PC-3 (cell line): ENCODE measurements at places on chromosomes 16 and 17. TPM values are rescaled to one million over a fixed set of nuclear protein-coding genes. Genes with fewer than 3 reads are reported as not detected.

The CCDC200 gene
- not detected in 2 replicates for total RNA-seq

DNA sequence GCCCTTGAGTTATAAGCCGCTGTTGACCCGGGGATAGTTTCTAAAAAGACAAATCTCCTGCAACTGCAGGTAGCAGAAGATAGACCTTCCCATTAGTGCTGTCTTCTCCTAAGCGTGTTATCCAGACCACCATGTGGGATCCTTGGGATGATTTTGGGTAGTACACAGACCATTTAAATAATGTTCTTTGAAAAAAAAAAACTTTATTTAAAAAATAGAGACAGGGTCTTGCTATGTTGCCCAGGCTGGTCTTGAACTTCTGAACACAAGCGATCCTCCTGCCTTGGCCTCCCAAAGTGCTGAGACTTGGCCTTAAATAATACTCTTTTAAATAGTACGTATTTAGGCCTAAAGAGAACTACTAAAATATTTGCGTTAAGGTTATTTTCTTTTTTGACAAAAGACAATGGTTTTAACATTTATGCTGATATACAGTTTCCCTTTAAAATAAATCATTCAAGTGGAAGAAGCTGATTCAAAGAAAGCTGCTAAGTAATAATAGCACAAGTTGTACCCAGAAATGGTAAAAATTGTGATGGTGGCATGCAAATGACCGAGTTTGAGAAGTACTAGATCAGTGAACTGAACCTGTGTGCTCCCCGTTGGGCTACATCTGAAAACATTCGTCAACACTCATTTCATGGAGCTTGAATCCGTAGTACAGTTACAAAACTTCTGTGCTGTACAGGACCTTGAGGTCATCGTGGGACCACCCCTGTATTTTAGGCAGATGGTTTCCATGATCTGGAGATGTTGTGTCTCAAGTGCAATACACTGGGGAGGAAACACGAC, 24.0 kb downstream of the SMARCE1 start:
- H3K4me3 ChIP-seq, result no peak overlapping the region
- no peak for DNase-seq
- H3K27me3 ChIP-seq, result no peaks in the 10 kb centered on the region
- no peaks in the 10 kb centered on the region for H3K4me1 ChIP-seq
- peaks cover 8% of the 10 kb centered on the region; the same call in 1 of the 2 replicates for H3K36me3 ChIP-seq

GRCh38 chr16:1108299-1109252, 12.5 kb upstream of the C1QTNF8 start:
- H3K27me3 ChIP-seq, result peaks cover 37% of the 10 kb centered on the region
- H3K36me3 ChIP-seq, result no peaks in the 10 kb centered on the region
- DNase-seq, result peak; percentile 49
- no peaks in the 10 kb centered on the region for H3K4me1 ChIP-seq

DNA sequence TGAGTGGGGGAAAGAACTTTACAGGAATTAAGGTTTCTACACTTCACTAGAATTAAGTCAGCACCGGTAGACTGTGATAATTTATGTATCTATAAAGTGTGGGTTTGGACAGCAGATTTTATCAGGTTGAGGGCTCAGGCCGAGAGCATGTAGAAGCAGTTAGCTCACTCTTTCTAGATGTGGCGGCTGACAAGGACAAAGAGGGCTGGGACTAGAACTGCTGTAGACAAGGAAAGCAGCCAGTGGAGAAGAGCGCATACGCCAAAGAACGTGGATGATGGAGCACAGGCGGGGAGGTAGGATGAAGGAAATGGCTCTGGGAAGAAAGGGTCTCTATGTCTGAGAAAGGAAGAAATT, 504 bp upstream of the GOSR1 start:
- no peak overlapping the region for H3K27ac ChIP-seq
- H3K4me1 ChIP-seq, result peaks cover 8% of the 10 kb centered on the region; the same call in 1 of the 2 replicates
- no peaks in the 10 kb centered on the region; the same call in 1 of the 2 replicates for H3K36me3 ChIP-seq
- H3K27me3 ChIP-seq, result no peaks in the 10 kb centered on the region
